ENCODE measurements at places on chromosomes 3 and 15.

DNA sequence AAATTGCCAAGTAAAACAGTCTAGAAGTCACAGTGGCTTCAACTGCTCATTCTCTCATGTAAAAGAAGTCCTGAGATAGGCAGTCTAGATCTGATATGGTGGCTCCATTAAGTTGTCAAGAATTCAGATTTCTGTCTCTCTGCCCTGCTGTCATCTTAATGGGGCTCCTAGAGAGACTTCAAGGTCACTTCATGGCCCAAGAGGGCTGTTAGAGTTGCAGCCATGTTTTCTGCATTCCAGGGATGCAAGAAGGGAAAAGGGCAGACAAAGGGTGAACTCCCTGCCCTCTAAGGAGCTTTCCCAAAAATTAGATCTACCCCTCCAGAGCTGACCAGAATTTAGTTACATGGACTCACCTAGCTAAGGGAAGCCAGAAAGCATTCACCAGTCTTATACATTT lies 23.1 kb downstream of the ABHD2 start:
- no peak for DNase-seq

- DNase-seq, result no peak
Measured at GRCh38 chr3:188021041-188021440, 132.9 kb upstream of the LPP start.

GRCh38 chr3:149215515-149215914 lies 6.1 kb downstream of the CP start:
- no peak for DNase-seq

DNA sequence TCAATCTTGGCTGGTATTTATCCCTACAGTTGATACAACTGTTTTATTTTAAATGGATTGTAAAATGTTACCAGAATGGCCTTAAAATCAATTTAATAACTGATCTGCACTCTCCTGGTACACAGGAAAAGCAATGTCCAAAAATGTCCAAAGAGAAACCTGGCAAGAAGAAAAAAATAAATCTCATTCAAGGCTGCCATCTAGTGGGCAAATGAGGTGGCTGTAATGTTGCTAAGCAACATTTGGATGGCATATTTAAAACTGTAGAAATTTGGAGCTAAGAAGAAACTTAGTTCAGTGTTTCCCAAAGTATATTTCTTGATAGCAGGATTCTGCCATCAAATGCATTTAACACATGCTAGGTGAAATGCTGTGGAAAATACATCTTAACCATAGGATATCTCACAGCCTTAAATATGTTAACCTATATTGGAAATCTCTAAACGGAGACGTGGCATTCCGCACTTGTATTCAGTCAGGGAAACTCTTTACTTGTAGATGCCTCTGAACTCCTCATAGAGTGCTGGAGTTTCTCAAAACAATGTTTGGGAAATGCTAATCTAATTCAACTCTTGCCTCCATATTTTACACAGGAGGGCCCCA lies 216.8 kb downstream of the ERC2 start:
- DNase-seq, result no peak

- no peak for DNase-seq
Measured at GRCh38 chr3:161700998-161701397, 204.4 kb downstream of the OTOL1 start.

DNA sequence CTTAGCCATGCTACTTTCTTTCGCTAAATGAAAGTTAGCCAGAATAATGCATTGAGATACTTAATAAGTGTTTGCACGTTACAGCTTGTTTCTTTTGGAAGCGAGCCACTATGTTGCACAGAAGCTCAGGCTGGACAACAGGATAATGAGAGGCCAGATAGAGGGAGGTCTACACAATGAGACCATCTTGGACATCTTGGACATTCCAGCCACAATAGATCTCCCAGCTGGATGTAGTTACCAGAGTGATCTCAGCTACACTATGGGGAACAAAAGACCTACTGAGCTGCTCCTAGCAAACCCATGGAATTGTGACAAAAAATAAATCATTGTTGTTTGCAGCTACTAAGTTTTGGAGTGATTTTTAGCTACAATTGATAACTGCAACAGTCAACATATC lies 540.1 kb upstream of the SEMA6D start:
- no peak for DNase-seq
